ENCODE measurements at places on chromosomes 1 and 21.

DNA sequence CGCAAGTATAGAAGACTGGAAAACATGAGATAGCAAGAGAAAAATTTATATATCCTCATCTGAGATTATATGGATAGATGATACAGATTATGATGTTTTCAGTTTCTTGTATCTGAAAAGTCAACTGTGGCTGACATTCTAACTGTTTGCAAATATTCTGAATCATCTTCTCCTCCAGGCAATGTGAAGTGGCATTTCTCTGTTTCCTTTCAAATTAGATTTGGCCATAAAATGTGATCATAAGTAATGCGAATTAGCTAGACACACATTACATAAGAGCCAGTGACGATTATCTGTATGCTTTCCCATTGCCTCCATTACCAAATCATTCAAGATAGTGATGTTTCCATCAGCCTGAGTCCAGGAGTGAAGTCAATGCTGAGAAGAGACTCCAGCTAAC, 265.2 kb downstream of the BRINP3 start:
- DNase-seq: no peak

DNA sequence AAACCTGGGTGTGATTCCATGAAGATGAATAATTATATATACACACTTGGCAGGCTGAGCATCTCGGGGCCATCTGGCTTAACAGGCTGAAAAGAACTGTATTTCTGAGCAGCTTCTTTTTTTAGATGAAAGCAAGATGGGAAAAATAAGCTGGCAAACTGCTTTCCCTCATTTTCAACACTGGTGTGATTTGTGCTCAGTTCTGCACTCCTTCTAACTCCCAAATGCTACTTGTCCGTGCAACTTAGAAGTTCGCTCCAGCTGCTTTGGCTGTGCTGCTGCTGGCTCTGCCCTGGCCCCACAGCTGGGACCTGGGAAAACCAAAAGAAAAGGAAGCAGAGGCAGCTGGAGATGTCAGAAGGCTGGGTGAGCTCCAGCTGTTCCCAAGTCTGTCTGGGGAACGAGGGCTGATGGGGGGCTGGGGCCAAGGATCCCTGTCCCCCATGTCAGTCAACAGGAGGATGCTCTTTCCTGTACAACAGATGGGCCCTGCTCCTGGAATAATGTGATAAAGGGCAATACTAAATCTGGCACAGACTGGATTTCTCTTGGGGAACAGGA, 44.9 kb downstream of the PAFAH2 start:
- peak; percentile 10 for DNase-seq

GRCh38 chr21:37916310-37917051, at the start of gene KCNJ6:
KCNJ6 (minus strand) TSS chr21:37916457; CDS start chr21:37840682, 75,775 bp downstream.
- DNase-seq: peak; percentile 25

GRCh38 chr1:65724151-65724550, 68.5 kb upstream of the PDE4B start:
- DNase-seq: no peak

GRCh38 chr21:37074546-37074945, 1.5 kb downstream of the TTC3 start:
- no peak for DNase-seq

DNA sequence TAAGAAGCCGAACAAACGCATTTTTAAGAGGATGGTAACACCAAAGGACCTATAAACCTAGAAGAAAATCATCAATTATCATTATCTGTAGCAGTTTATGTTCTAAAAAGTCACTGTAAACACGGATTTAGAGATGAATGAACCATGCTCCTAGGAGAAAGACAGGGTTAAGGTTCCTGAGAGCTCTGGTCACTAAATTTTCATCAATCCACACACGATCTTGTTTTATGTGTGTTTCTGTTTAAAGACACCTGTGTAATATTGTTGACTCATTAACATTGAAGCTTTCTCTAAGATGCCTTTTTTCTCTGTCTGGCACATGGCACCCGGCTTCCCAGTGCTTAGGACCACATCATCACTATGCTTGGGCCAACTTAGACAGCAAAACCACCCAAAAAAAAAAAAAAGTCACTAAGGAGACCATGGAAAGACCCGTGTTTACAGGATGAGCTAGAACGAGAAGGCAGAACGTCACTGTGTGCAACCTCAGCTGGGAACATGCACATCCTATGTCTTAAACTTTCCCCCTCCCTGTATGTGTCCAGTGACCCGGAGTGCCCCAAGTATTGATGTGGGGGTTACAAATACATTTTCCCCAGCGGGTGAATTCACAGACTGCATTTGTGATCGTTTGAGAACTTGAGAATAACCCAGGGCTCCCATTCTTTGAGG, 55.8 kb upstream of the PDE9A start:
- DNase-seq: no peak

DNA sequence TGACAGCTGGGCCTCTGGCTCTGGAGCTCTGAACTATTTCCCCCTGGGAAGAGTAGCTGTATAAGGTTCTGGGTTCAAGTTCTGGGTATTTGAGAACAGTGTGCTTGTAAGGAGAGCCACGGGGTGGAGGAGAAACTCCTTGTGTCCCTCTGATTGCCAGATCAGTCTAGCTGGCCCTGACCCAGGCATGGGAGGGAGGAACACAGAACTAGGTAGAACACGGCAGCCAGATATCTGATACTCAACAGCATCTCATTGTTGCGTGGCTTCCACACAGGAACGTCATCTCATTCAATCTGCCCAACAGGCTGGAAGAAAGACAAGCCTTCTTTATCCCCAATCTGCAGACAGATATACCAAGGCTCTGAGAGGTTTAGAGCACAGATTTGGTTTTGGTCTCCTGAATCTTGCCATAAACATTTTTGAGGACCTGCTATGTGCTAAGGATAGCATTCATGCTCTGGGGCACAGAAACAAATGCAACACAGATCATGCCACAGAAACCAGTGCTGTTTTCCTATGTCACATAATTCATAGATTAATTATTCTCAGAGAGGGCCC, 83.8 kb downstream of the PLXNA2 start:
- no peak for DNase-seq

DNA sequence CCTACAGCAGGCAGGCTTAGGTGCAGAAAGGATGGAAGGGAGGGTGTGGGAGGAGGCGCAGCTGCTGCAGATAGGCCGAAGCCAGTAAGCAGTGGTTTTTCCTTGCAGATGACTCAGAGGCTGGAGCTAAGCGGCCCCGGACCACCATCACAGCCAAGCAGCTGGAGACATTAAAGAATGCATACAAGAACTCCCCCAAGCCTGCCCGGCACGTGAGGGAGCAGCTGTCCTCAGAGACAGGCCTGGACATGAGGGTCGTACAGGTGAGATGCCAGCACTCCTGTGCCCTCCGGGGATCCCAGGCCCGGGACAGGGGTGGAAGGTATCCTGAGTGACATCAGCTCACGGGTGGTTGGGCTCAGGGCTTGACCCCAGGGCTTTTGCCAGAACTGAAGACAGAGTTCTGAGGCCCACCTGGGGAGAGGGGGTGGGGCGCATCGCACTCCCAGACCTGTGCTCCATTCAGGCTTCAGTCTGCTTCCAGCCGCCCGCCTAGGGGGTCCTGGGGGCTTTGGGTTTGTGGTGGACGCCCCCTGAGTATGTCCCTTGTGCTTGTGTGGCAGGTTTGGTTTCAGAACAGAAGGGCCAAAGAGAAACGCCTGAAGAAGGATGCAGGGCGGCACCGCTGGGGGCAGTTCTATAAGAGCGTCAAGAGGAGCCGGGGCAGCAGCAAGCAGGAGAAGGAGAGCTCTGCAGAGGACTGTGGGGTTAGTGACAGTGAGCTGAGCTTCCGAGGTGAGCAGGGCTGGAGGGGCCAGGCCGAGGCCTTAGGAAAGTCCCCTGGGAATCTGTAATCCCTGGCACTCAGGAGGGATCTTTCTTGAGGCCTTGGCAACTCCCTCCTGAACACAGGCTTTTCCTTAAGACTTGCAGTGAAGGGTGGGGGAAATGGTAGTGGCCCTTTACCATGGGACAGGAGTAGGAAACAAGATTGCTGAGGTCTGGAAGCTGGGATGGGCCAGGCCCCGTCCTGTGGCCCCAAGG, 41.5 kb downstream of the LHX4 start:
- peak; percentile 69 for DNase-seq

DNA sequence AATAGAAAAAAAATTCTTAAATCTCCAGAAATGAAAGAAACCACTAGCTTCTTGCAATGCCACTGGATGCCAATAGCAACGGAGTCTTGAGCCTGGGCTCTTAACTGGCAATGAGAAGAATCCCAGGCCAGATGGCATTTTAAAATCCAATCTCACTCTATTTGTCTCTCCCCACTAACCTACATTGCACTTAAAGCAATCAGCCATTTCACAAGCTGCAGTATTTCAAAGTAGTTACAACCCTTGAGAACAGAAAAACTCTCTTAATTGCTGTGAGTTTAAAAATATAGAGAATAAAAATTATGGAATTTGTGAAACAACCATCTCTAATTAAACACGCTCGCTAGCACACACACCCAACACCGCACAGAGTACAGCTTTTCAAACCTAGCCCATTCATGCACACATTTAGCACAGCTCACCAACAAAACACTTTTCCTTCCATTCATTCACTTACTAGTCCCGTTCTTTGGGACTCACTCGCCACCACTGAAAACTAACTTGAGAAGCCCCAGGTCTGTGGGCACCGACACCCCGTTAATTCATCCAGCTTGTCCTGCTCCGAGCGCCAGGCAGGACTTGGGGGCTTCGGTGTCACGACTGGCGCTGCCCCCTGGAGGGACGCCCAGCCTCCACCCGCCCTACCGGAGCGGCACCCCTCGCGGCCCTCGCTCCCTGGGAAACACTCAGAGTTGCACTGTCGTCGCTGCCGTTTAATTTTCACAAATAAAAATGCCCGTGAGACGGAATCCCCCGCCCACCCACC, 1.0 kb downstream of the DDAH1 start:
- DNase-seq: no peak

- no peak for DNase-seq
Measured at GRCh38 chr1:94531664-94532063, 9.9 kb downstream of the F3 start.

GRCh38 chr1:221100611-221101010, 221.4 kb downstream of the HLX start:
- peak; percentile 44 for DNase-seq

DNA sequence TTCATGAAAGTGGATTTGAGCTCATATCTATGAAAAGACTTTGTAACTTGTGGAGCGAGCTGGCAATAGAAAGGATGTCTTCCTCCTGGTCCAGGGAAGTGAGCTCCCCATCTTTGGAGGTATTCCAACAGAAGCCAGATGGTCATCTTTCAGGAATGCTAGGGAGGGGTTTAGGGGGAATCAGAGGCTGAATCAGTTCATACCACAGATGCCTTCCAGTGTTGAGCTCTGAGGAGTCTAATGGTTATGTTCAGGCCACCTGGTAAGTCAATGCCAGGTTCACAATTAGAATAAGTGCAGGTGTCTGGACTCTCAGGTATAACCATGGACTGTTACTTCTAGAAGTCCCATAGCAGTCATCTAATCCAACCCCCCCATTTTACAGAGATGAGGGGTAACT, 119.1 kb downstream of the ACTL8 start:
- peak; percentile 72 for DNase-seq

DNA sequence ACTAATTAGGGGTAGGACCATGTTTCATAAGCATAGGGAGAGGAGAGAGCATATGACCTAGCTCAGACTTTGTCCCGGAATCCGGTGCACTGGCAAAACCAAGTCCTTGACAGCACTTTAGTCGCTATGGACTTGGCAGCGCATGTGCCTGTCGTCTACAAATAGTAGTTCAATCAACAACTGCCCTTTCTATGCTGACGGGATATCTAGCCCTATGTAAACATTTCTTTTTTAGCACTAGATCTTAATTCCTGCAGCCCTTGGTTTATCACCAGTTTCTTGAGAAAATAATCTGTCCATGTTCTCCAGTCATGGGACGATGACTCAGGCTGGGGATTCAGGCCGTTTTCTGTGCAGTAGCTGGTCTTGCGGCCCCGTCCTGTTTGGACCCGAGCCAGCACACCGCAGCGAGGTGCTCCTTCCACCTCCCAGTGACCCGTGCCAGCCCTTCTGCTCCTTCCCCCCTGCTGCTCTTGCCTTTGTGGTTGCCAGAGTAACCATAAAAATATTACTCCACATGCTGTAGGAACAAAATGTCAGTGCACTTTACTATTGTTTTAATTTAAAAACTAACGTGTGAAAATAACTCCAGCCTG, 8.6 kb upstream of the MT1HL1 start:
- DNase-seq: peak; percentile 89

GRCh38 chr1:23527366-23527765, 3.7 kb downstream of the E2F2 start:
- DNase-seq: no peak

- no peak for DNase-seq
Measured at GRCh38 chr1:29638281-29638680, 402.0 kb downstream of the PTPRU start.

DNA sequence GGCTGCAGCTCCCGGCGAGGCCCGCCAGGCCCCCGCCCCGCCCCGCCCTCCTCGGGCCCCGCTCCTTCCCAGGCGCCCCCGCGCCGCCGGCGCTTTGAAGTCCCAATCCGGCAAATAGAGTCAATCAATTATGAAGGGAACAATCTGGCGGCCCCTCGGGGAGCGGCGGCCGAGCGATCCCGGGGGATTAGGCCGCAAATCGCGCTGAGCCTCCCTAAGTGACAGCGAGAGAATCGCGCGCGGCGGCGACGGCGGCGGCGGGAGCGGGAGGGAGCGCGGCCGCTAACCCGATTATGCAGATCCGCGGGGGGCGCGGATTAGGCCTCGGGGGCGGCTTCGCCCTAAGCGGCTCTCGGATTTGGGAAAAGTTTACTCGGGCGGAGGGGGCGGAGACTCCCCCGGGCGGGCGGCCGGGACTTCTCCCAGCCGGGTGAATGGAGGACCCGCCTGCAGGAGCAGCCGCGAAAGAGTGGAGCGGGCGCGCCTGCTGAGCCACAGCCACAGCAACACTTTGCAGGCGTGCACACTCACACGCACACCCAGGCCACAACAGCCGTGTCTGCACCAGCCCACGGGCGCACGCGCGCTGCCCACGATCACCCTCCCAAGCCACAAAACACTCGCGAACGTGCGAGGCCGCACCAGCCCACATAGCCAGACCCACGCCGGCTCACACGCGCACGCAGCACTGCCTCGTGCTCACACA, 23.0 kb upstream of the DMBX1 start:
- no peak for DNase-seq
